ENCODE measurements at places on chromosomes 7 and 10.

- DNase-seq: no peak
These were observed 356.2 kb downstream of the SDK1 start for GRCh38 chr7:3657206-3657605.

DNA sequence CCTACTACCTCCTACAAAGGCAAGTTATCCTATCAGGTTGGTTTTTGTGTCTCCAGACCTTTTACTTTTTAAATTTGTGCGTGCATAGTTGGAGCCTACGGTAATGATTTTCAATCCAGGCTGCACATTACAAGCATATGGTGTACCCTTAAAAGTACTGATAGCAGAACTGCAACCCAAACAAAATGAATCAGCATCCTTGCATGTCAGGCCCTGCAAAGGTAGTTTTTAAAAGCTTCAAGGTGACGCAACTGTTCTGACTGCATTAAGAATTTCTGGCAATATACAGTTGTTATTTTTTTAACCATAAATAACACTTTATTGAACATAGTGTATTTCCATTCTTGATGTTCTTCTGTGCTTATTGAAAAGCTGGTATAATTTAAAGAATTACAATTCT lies 28.9 kb downstream of the GNAT3 start:
- no peak for DNase-seq

- no peak for DNase-seq
These were observed 14.8 kb upstream of the UPP1 start for GRCh38 chr7:48074204-48074654.

DNA sequence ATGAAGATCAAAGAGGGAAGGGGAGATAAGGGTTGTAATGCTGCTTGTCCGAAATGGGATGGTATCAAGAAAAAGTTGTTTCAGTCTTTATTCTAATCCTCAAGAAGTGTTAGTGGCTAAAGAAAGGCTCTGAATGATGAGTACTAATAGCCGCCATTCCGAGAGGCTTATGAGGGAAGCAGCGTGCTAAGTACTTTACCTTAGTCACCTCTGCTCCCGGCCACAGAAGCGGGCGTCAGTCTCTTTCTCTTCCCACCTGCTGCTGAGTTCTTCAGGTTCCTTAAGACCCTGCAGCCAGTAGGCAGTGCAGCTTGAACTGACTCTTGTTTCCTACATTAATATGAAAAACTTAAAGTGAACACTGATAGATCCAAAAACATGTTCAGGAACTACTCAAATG lies 73.1 kb downstream of the EEPD1 start:
- DNase-seq: no peak

- no peak for DNase-seq
These were observed 68.9 kb upstream of the NFE2L3 start for GRCh38 chr7:26083113-26083512.

DNA sequence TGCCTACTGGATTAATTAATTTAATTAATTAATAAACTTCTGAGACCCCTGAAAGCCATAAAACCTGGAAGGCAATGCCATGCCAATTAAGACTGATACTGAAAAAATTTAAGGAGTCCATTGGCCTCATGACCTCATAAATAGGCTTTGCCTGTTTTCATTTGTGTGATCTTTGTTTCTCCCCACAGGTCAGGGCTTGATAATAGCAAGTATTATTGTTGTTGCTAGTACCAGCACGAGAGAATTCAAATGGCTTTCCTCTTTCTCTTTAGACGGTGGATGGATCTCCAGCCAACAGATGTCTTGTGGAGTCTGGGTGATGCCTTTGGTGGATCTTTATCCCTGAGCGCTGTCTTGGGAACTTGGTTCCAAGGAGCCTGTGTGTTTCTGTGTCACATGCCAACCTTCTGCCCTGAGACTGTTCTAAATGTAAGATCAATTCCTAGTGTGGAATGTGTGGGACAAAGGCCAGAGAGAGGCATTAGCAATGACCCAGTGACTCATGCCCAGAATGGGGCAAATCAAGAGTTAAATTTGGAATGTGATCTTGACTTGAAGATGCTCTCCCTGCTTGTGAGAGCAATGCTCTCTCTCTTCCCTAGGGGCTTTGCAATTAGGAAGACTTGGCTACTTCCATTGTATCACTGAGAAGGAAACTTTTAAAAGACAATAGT lies 17.7 kb downstream of the ACSM6 start:
- peak; percentile 66 for DNase-seq

- DNase-seq: no peak
These were observed 902.8 kb downstream of the LRMDA start for GRCh38 chr10:76334255-76334654.

DNA sequence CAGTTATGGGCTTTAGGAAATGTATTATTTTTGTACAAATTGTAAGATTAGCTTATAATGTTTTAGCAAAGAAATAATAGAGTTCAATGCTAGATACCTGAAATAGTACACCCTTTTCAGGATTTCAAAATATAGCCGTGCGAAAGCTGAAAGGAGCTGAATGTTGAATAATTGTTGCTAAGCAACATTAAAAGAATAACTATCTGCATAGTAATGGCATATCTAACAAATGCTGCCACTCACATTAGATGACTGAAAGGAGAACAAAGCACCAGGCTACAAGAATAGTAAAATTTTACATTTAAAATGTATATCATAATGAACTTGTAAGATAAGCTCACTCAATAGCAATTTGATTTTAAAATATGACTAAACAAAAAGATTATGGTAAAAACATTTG lies 82.5 kb downstream of the SDHAF3 start:
- no peak for DNase-seq

DNA sequence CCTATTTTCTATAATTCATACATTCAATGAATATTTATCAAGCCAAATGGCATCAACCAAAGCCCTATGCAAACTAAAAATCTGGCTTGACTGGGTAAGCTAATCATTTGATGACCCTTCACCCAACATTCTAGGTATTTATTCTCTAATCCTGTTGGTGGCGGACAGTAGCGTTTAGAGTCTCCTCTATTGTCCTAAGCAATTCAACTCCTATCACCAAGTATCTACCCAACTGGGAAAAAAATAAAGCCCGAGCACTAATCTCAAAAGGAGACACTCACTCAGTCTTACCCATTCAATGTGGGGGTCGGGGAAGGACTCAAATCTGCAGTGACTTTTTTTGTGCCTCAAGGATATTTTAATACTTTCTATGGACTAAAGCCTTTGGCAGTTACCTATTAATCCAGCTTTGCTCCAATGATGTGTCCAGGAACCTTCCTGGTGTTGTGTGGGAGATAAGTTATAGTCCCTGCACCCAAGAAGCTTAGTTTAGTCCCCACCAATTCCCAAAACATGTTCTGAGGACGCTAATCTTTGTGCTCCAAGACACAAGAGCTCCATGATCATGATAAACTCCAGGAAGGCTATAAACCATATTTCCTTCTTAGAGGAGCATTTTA lies 30.6 kb downstream of the DNMBP start:
- DNase-seq: no peak

DNA sequence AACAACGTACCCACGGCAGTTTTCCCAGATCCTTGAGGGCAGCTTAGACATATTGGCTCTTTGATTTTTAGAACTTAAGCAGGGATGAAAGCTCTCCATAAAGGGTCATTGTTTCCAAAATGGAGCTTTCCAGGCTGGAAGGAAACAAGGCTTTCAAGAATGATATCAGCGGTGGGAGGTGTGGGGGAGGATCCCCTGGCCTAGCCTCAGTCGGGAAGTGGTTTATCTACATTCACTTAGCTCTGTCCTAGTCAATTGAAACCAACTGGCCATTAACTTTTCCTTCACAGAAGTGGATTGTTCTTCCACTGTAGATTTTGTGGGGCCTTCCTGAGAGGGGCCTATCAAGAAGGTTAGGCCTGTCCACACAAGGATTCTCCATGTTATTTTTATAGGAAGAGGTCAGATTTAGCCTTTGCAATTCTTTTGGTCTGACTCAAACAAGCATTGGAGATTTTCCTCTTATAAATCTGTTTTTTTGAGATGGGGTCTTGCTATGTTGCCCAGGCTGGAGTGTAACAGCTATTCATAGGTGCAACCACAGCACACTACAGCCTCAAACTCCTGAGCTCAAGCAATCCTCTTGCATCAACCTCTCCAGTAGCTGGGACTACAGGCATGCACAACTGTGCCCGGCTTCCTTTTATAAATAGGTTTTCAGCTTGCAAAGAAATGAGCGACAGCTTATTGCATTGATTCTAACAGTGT lies 343.5 kb downstream of the LRMDA start:
- no peak for DNase-seq

DNA sequence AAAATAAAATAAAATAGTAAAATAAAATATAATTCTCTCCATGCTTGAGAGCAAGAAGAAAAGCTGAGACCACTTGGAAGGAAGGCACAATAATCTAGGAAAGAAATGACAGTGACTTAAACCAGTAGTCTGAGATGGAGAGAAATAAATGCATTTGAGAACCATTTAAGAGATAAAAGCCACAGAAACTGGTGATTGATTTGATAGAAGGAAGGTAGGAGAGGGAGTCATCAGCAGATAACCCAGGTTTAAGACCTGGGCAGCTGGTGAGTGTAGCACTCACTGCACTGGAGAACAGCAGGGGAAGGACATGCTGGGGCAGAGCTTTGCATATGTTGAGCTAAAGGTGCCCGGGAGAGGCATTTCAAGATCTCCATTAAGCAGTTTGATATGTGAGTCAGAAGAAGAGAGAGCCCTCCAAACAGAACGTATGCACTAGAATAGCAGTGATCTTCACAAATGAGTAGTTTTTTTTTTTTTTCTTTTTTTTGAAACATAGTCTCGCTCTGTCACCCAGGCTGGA lies 268.0 kb downstream of the DYNC1I1 start:
- no peak for DNase-seq

DNA sequence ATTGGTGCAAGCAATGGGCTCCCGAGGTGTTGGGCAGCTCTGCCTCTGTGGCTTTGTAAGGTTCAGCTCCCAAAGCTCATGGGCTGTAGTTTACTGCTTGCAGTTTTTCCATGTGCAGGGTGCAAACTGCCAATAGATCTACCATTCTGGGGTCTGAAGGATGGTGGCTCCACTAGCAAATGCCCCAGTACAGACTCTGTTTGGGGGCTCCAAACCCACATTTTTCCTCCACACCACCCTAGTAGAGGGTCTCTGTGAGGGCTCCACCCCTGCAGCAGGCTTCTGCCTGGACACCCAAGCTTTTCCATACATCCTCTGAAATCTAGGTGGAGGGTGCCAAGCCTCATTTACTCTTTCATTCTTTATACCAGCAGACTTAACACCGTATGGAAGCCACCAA lies 17.4 kb upstream of the ZNF37A start:
- no peak for DNase-seq

- no peak for DNase-seq
These were observed 111.0 kb downstream of the KAT6B start for GRCh38 chr10:74937266-74937856.

GRCh38 chr7:129103561-129104324 lies 40.8 kb upstream of the TSPAN33 start:
- DNase-seq: no peak

DNA sequence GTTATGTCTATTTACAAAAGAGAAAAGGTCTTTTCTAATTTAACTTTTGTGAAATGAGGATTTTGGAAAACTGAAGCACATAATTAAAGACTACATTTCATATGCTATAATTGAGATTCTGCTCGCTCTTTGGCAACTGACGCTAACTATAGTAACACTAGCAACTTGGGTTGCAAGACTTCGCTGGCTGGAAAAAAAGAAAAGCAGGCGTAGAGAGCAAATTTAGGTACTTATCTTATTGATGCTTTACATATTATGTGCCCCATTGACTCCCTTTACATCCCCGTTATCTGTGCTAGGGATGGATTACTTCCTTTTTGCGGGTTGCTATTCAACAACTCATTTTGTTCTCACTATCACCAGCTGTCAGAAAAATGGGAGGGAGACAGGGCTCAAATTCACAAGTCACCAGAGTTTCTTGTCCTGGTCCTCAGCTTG lies 10.5 kb downstream of the SEMA3C start:
- no peak for DNase-seq

DNA sequence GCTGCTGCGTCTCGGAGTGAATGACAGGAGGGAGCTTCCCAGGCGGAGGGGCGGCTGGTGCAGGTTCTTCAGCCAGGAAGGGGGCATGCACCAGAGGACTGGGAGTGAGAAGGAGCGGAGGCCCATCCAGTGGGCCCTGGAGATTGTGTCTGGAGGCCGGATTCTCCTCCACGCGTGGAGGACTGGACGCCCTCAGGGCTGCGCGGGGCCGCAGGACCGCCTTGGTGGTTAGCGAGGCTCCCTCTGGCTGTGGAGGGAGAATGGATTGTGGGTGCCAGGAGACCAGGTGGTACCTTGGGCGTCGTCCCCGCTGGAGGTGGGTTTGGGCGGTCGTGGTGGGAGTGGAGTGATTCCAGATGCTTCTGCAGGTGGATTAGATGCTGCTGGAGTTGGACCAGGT lies 68.9 kb downstream of the ELFN1 start:
- DNase-seq: no peak

- DNase-seq: peak; percentile 46
These were observed 180.5 kb upstream of the PRSS58 start for GRCh38 chr7:142438235-142438922.

Measured in fibroblast of skin of back (primary cell).